ENCODE measurements at places on chromosomes 6 and 20.

DNA sequence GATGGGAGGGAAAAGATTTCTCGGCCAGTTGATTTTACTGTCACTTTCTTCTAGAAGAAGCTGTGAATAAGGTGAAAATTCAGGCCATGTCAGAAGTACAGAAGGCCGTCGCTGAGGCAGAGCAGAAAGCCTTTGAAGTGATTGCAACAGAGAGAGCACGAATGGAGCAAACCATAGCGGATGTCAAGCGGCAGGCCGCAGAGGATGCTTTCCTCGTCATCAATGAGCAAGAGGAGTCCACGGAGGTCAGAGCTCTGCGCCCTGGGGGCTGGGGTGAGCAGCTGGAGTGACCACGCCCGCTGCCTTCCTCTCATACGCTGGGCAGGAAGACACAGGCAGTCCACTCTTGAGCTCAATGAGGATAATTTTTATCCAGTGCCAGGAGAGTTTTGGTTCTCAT is 21.8 kb upstream of the C20orf144 start:
- no peak for DNase-seq

GRCh38 chr6:89411145-89412070 is 665 bp downstream of the RRAGD start:
- no peak for DNase-seq

DNA sequence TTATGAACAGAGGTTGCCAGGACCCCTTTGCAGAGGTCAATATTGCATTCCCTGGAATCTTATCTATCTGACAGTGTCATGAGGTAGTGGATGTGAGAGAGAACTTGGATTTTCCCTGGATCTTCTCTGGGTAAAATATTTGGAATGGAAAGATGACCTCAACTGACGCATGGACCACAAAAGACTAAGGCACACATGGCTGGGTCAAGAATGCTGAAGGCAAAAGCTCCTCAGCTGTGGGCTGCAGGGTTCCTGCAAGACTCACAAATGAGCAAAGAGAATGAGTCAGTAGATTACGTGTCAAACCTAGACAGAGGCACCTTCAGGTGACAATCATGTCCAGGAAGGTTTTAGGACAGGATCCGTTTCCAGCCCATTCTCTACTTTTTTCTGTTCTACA is 484.0 kb downstream of the C6orf118 start:
- DNase-seq, result peak; percentile 2

GRCh38 chr20:36861625-36861874 is 14.4 kb upstream of the TLDC2 start:
- no peak for DNase-seq

GRCh38 chr20:17505636-17506517 is 25.3 kb downstream of the BFSP1 start:
- peak; percentile 18 for DNase-seq

- no peak for DNase-seq
Measured at GRCh38 chr6:43903739-43904290, 133.8 kb downstream of the VEGFA start.

- DNase-seq, result no peak
Measured at GRCh38 chr20:25273046-25273445, 25.2 kb downstream of the PYGB start.

DNA sequence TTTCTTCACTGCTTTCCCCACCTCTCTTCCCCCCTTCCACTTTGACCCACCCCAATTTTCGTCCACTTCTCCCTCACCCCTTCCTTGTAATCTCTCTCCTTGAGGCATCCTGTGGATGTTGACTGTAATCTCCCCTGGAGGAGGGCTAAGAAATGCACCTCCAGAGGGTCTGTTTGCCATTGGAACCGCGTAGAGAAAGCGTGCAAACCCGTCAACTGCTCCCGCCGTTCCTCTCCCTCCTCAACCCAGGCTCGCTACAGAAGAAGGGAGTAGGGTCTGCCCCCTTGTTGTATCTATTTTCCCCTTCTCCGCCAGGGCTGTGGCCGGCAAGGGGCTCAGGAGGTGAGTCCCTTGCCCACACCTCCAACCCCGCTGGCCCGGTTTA is 502 bp upstream of the HTR1E start:
- no peak for DNase-seq

- DNase-seq, result no peak
Measured at GRCh38 chr20:52383995-52384621, 192.5 kb upstream of the ZFP64 start.

DNA sequence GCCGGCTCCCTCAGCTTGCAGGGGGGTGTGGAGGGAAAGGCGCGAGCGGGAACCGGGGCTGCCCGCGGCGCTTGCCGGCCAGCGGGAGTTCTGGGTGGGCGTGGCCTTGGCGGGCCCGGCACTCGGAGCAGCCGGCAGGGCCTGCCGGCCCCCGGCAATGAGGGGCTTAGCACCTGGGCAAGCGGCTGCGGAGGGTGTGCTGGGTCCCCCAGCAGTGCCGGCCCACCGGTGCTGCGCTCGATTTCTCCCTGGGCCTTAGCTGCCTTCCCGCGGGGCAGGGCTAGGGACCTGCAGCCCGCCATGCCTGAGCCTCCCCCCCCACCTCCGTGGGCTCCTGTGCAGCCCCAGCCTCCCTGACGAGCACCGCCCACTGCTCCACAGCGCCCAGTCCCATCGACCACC is 514.5 kb upstream of the GJE1 start:
- DNase-seq, result no peak

GRCh38 chr6:137332637-137333280 is 113.6 kb upstream of the IFNGR1 start:
- peak; percentile 3 for DNase-seq

- peak; percentile 64 for DNase-seq
Measured at GRCh38 chr6:28838289-28838633, 85.5 kb downstream of the TRIM27 start.

GRCh38 chr6:77857421-77857820 is 204.6 kb downstream of the MEI4 start:
- DNase-seq, result no peak

DNA sequence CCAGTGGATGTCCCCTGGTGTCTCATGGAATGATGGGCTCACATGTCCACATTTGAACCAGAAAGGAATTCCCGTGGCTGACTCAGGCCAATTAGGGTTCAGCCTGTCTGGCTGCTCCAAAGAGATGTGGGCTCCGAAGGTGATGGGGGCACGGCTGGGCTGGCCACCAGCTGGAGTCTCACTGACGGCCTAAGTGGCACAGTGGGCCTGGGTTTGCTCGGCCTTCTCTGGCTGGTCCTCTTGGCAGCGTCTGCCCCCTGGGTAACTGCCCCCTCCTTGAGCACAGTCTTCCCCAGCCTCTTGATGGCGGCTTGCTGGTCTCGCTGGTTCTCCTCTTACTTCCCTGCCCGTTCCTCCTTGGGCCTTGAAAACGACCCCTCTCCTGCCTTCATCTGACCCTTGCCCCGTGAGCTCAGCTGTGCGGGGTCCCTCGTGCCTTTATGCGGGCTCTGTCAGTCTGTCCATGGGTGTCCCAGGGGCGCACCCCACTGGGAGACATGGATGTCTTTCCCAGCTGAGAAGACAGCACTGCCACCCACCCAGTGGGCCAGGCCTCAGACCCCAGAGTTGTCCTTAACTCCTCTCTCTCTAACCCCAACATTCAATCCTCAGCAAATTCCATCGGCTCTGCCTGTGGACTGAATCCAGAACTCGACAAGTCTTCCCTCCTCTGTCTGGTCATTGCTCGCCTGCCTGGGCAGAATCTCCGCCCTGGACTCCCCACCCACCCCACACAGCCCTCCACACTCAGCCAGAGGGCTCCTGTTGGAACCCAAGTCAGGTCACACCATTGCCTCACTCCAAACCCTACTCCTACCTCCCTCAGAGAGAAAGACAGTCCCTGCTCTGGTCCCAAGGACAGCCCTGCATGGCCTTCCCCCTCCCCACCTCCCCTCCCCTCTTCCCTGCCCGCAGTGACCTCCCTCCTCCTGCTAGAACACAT is 78.7 kb downstream of the CEBPB start:
- no peak for DNase-seq

- DNase-seq, result no peak
Measured at GRCh38 chr6:159959165-159959975, 9.5 kb upstream of the IGF2R start.

DNA sequence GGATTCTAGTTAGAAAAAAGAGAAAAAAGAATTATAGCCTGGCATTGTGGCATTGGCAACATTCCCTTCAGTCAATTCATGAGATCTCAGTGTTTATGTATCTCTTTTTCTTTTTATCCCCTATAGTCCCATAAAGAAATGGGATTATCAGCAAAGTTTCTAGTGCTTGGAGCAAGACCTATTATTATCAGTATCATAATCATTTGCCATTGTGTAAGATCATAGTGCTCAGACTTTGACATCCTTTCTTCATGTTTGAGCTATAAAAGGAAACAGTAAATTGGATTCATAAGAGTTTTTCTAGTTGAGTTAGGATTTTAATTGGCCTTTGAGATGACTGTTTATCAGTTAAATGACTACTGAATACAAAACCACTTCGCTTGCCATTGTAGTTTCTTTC is 295.6 kb downstream of the GRIK2 start:
- no peak for DNase-seq

DNA sequence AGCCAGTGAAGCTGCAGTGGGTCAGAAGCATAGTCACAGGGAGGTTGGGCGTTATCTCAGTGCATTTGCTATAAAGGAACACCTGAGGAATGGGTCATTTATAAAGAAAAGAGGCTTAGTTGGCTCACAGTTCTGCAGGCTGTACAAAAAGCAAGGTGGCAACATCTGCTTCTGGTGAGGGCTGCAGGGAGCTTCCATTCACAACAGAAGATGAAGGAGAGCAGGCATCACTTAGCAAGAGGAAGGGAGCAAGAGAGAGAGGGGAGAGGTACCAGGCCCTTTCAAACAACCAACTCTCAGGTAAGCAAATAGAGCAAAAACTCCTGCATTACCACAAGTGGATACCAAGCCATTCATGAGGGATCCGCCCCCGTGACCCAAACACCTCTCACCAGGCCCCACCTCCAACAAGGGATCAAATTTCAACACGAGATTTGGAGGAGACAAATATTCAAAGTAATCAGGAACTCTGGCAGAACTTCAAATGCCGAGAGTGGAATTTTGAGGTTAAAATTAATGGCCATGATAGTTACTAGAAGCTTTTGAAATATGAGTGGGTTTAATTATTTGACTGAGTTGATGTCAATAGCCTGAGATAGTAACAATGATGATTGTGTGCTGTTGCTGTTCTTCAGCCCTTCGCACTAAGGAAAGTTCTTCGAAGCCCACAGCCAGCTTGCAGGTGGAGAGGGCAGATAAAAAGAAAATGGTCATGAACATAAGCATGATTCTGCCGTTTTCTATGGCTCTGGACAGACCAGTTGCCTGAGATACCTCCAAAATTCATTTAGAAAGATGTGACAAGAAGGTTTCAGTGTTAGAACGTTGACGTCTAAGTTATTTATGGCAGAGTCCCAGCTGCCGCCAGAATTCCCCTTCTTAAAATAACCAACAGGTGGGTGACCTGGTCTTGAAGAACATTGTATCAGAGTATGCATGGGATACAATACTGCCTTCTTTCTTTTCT is 55.3 kb upstream of the ADTRP start:
- no peak for DNase-seq

DNA sequence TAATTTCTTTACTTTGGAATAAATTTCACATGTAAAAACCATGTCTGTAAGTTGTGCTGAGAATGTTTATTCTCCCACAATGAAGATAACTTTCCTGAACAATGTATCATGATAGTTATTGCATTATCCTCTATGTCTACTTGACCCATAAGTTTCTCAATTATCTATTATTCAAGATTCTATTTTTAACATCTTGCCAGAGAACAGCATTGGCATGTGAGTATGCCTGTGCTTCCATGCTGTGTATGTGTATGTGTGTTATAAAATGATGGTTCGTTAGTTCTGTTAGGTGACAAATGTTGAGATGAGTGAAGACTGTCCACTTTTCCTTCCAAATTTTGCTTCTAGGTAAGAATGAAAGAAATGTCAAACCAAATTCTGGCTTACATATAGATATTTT is 111.9 kb downstream of the EYA4 start:
- no peak for DNase-seq

- peak; percentile 58 for DNase-seq
Measured at GRCh38 chr20:4136078-4136966, 121.0 kb upstream of the RNF24 start.

- DNase-seq, result no peak
Measured at GRCh38 chr6:1538369-1538768, 71.3 kb upstream of the FOXC1 start.
